ENCODE measurements at places on chromosomes 7 and 10. TPM values are rescaled to one million over a fixed set of nuclear protein-coding genes. Genes with fewer than 3 reads are reported as not detected.

The C10orf67 gene
- 0.43 TPM for total RNA-seq

GRCh38 chr7:92731335-92732063 is 104.9 kb downstream of the CDK6 start:
- no peak for DNase-seq

The NAT16 gene
- 0.12 TPM for total RNA-seq

DNA sequence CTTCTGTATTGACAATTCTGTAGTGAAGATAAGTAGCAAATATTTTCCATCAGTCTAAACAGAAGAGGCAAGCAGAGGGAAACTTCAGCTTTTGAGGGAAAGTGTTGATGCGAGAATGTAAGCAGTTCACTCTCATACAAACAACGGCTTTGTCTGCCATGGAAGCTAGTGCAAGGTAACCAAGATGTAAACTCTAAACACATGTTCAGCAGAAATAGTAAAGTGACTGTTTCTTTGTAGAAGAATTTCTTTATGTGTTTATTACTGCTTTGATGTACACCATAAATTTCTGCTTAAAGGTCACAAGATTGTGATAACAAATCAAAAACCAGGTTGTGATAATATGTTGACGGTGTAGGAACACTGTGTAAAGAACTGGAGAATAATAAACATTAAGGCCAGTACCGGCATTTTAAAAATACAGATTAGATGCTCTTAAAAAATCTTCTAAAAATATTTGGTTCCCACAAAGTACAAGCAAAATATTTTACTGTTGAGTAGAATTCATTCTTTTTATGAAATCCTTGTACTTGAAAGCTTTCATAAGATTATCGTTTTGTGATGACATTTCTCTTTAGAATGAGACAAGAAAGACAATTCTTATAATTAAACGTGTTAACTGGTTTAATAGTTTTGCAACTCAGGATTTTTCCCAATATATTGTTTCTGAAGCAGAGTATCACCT is 34.2 kb downstream of the SEMA3C start:
- no peak for DNase-seq

DNA sequence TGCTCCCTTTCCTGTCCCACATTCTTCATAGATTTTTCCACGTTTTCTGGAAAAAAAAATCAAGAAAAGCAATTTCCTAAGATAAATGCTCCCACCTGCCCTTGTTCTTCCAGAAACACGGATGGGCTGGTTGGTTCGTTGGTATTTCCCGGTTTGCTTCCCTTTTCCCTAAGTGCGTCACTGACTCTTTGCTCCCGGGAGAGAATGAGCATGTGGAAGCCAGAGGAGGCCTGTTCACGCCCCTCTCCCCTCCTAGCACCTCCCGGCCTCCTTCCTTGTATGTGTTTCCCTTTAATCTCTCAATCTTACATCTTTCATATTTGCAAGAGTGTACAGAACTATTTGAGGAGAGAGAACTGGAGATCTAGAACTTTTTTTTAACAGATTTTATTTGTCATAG is 442.0 kb downstream of the GFRA1 start:
- DNase-seq: no peak

The TMEM176B gene
- total RNA-seq: not detected

Measured in epithelial cell of proximal tubule (primary cell).